ENCODE measurements at places on chromosomes 5 and 9. TPM values are rescaled to one million over a fixed set of nuclear protein-coding genes. Genes with fewer than 3 reads are reported as not detected.

IRX2 gene
- total RNA-seq = 9.1 TPM

BSPRY gene
- not detected for total RNA-seq

AMBP gene
- total RNA-seq = not detected

DNA sequence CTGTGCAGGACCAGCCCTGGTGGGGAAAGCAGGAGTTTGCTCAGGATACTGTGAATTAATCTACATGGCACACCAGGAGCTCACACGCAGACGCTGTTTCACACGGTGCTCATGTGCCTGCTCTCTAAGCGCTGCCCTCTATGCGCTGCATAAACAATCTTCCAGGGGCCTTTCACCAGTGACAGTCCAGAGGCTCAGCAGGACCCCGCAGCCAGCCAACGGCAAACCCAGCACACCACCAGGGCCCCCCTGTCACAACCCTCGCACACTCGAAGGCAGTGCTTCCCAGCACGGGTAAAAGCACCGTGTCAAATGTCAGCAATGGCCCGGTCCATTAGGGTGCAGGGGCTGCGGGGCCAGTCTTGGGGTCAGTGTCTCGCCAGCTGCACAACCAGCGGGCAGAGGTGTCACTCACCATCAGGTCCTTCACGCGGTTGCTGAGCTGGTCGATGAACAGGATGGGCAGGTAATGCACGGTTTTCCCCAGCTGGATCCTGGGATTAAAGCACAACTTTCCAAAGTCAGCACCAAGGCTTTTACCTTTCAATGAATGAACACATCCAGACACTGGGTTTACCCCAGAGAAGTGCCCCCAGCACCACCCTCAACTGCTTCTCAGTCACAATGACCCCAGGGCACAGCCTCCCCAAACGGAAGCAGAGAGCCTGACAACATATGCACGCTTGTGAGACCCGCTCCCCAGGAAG lies 7.3 kb downstream of the CLPTM1L start:
- no peak overlapping the region for H3K27ac ChIP-seq
- DNase-seq = peak; percentile 70
- no peaks in the 10 kb centered on the region for H3K4me1 ChIP-seq
- peaks cover 19% of the 10 kb centered on the region for H3K36me3 ChIP-seq
- H3K27me3 ChIP-seq = no peaks in the 10 kb centered on the region

DNA sequence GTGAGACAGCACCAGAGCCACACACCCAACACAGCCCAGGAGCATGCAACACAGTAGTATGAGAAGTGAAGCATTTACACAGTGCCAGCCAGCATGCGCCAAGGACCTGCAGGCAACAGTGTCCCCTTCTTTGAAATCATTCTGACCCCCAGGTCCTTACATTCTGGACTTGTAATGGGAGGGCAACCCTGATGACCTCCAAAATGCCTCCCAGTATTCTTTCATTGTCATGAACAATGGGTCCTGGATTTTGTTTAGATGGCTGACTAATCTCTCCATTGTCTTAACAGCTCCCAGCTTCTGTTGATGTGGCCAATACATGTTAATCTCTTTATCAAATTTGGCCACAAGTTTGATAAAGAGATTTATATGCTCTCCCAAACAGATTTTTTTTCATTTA lies 417.1 kb downstream of the DMRTA1 start:
- no peaks in the 10 kb centered on the region for H3K36me3 ChIP-seq
- H3K4me1 ChIP-seq = no peaks in the 10 kb centered on the region
- no peak overlapping the region for H3K27ac ChIP-seq
- no peaks in the 10 kb centered on the region for H3K27me3 ChIP-seq

DNA sequence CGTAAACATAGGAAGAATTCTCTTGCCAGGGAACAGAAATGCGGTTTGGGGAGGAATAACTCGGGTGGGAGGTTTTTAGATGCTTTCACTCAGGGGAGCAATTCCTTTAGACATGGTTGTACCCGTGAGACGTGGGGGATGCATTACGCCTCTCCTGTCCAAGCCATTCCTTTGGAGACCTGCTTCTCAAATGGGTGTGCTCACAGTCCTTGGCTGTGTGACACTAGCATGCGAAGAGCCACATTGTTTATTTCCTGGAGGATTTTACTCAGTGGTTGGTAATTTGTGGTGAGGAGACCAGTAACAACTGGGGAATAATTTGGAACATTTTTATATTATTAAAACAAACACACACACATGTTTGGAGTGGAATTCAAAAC lies 18.5 kb downstream of the COL15A1 start:
- H3K4me1 ChIP-seq = peaks cover 42% of the 10 kb centered on the region
- no peak for DNase-seq
- no peak overlapping the region for H3K4me3 ChIP-seq
- H3K27me3 ChIP-seq = peaks cover 6% of the 10 kb centered on the region

DNA sequence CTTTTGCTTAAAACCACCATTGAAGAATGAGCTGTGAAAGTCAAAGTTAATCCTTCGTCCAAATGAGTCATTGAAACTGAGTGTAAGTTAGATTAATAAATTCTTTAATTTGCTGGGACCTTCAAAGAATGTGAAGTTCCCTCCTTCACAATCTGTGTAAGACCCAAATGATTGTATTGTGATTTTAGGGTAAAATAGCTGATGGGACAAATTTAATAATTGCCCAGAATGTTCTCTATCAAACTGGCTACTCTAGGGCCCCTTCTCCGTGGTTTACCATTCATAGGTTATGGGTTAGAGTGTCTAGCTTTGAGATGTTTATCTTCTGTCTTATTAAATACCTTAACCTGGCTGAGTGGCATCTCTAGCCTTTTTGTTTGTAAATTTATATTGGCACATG lies 11.9 kb downstream of the C1QTNF3 start:
- peaks cover 7% of the 10 kb centered on the region for H3K36me3 ChIP-seq
- H3K4me1 ChIP-seq = no peaks in the 10 kb centered on the region
- DNase-seq = no peak
- H3K27me3 ChIP-seq = no peaks in the 10 kb centered on the region
- no peak overlapping the region for H3K27ac ChIP-seq
- no peak overlapping the region for H3K4me3 ChIP-seq

DNA sequence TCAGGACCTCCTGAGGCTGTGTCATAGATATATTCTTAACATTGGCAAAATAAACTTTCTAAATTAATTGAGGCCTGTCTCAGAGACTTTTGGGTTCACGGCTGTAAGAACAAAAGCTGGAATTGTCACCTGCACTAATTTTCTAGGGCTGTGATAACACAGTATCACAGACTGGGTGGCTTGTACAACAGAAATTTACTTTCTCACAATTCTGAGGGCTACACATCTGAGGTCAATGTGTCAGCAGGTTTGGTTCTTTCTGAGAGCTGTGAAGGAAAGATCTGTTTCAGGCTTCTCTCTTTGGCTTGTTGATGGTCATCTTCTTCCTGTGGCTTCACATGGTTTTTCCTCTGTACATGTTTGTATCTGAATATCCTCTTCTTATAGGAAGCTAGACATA lies 29.2 kb upstream of the NFIL3 start:
- H3K36me3 ChIP-seq = peaks cover 3% of the 10 kb centered on the region
- DNase-seq = no peak
- no peak overlapping the region for H3K4me3 ChIP-seq
- no peaks in the 10 kb centered on the region for H3K4me1 ChIP-seq

Data from chondrocyte (in vitro differentiated cells).